ENCODE measurements at places on chromosomes 13 and 19. TPM values are rescaled to one million over a fixed set of nuclear protein-coding genes. Genes with fewer than 3 reads are reported as not detected.

OVOL3 gene
- 0.37 TPM for total RNA-seq

LILRA6 gene
- total RNA-seq = not detected

MYO1F gene
- 0.28 TPM for total RNA-seq

ICAM5 gene
- total RNA-seq = 1.2 TPM

BEST2 gene
- total RNA-seq = not detected

ZNF581 gene
- total RNA-seq = 41.4 TPM

SMIM24 gene
- total RNA-seq = 0.76 TPM

SIAH3 gene
- total RNA-seq = not detected

SIGLEC9 gene
- not detected for total RNA-seq

ZNF491 gene
- total RNA-seq = not detected

TMIGD2 gene
- not detected for total RNA-seq

EPS8L1 gene
- total RNA-seq = 4.9 TPM

EHD2 gene
- 128 TPM for total RNA-seq

TMEM147 gene
- 378 TPM for total RNA-seq

SULT2A1 gene
- total RNA-seq = not detected

NLRP4 gene
- total RNA-seq = not detected

ZNF443 gene
- total RNA-seq = 1.4 TPM

CBY2 gene
- not detected for total RNA-seq

TBXA2R gene
- total RNA-seq = 1.1 TPM

MCEMP1 gene
- not detected for total RNA-seq

KRTDAP gene
- not detected for total RNA-seq

DAND5 gene
- not detected for total RNA-seq

ZNF616 gene
- total RNA-seq = 0.90 TPM

DNAJC15 gene
- not detected for total RNA-seq

FUT2 gene
- not detected for total RNA-seq

ARHGAP45 gene
- 1.8 TPM for total RNA-seq

ZNF527 gene
- total RNA-seq = 2.7 TPM

PNMA8A gene
- total RNA-seq = 13.1 TPM

TIMM13 gene
- 113 TPM for total RNA-seq

CNN2 gene
- 58.7 TPM for total RNA-seq

TTYH1 gene
- 0.27 TPM for total RNA-seq

FRY gene
- 0.02 TPM for total RNA-seq

ZNF229 gene
- total RNA-seq = 2.9 TPM

ZNF564 gene
- total RNA-seq = 2.0 TPM

TEKTIP1 gene
- total RNA-seq = not detected

CRX gene
- not detected for total RNA-seq

ZNF723 gene
- total RNA-seq = not detected

CYP2A7 gene
- total RNA-seq = not detected

POU2F2 gene
- 0.33 TPM for total RNA-seq

CFAP97D2 gene
- total RNA-seq = not detected

HCST gene
- total RNA-seq = 0.25 TPM

ZNF701 gene
- 0.17 TPM for total RNA-seq

LAIR1 gene
- not detected for total RNA-seq

SLC10A2 gene
- total RNA-seq = not detected

ZNF575 gene
- total RNA-seq = 1.5 TPM

MRPS31 gene
- total RNA-seq = 16.6 TPM

PROZ gene
- not detected for total RNA-seq

ZNF844 gene
- not detected for total RNA-seq

CYP2F1 gene
- total RNA-seq = not detected

CD33 gene
- total RNA-seq = not detected

CCNA1 gene
- total RNA-seq = 0.56 TPM

NLRP12 gene
- not detected for total RNA-seq

IZUMO2 gene
- total RNA-seq = not detected

CEACAM3 gene
- not detected for total RNA-seq

ARL11 gene
- total RNA-seq = not detected

AMER2 gene
- total RNA-seq = not detected

DACH1 gene
- not detected for total RNA-seq

CHST8 gene
- 0.13 TPM for total RNA-seq

All from A549 treated with DMSO at 1 μM for 4 hours (cell line).